ENCODE measurements at places on chromosomes 6 and 20.

GRCh38 chr6:106972500-106972899 lies 2.0 kb downstream of the CD24 start:
- no peak for DNase-seq

DNA sequence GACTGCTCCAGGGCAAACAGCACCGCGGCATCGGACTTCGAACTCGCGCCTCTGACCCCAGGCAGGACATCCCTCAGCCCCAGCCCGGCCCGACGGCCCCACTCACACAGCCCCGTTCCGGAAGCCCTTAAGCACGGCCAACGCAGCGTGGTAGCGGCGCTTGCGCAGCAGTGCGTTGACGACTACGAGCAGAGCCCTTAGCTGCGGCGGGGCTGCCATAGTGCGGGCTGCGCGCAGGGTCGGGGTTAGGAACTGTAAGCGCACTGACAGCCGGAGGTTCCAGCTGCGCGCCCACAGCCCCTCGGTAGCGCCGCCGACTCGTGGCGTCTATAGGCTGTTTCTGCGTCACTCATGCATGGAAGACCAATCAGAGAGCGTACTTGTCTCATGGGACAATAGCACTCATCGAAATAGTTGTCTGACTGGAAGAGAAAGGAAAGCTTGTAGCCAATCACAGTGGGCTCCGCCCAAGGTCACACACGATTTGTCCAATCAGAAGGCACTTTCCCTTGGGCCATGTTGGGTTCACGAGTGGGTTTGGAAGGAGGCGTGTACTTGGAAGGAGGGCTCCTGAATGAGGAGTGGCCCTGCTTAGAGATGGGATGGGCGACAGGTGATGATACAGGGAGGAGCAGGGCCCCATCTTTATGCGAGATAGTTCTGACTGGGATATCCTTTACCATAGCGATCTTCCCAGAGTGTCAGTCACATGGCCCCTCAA lies at the start of gene PXMP4:
TSS of gene PXMP4 (minus strand) at position 322 of the 721 bp plus-strand sequence. CDS start at position 219, 103 bp downstream.
- DNase-seq: peak; percentile 98

GRCh38 chr6:148136586-148136985 lies 206.1 kb upstream of the SASH1 start:
- DNase-seq: no peak

- DNase-seq: no peak
Observed at GRCh38 chr20:64032706-64033624, 3.0 kb upstream of the C20orf204 start.

GRCh38 chr20:24818056-24818455 lies 131.0 kb upstream of the CST7 start:
- DNase-seq: no peak

Data from fibroblast of skin of left quadriceps (primary cell).